Stimulated activated CD4-positive, alpha-beta T cell treated with anti-CD3 and anti-CD28 coated beads, Interleukin-12 subunit alpha, Interleukin-12 subunit beta, amount 100 ng/mL, for 24 hours (primary cell): ENCODE measurements at places on chromosomes 3 and 15.

DNA sequence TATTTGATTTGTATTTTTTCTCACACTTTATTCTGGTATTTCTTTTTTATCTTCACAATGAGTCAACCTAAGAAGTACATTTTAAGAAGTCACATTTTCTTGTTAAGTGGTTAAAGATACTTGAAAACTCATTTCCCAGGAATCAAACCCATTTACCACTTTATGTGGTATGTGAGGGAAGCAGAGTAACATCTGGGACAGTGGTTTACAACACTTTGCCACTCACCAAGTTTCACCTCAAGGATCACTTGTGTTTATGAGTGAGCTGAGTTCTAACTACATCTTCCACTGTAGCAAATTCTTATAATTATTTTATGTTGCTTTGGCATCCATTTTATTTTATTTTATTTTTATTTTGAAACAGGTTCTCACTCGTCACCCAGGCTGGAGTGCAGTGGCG is 53.8 kb downstream of the IGSF11 start:
- DNase-seq: no peak

GRCh38 chr3:156626104-156626503 is 48.3 kb upstream of the TIPARP start:
- DNase-seq: no peak

- no peak for DNase-seq
Measured at GRCh38 chr15:55267401-55268175, 22.0 kb downstream of the RAB27A start.

- no peak for DNase-seq
Measured at GRCh38 chr15:41954036-41954435, 18.3 kb downstream of the EHD4 start.

- DNase-seq: no peak
Measured at GRCh38 chr3:31636694-31637442, 104.1 kb downstream of the STT3B start.

DNA sequence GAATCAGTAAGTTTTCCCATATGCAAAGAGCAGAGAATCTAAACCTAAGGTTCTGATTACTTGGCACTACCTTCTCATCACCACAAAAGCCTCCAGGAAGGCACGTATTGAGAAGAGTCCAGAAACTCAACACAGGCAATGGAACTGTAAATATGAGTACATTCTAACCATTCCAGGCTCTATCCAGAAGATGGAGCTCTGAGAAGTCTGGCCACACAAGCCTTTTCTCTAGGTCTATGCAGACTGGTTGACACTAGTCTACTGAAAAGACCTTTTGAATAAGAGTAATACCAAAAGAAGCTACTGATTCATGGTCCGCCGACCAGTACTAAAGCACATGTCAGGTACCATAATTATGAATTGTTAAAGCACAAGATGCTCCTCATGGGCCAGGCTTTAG is 12.2 kb upstream of the NCKIPSD start:
- no peak for DNase-seq
